ENCODE measurements at places on chromosomes 6 and 20. TPM values are rescaled to one million over a fixed set of nuclear protein-coding genes. Genes with fewer than 3 reads are reported as not detected.

CST2 gene
- 0.37 TPM for polyA plus RNA-seq

TGM3 gene
- polyA plus RNA-seq, result 0.20 TPM

BANF2 gene
- not detected for polyA plus RNA-seq

DPPA5 gene
- polyA plus RNA-seq, result not detected

COL21A1 gene
- 133 TPM for polyA plus RNA-seq

COL11A2 gene
- polyA plus RNA-seq, result 6.1 TPM

SMLR1 gene
- polyA plus RNA-seq, result 0.14 TPM

RNF39 gene
- 0.86 TPM for polyA plus RNA-seq

PSORS1C2 gene
- not detected for polyA plus RNA-seq

Data from left lung (tissue), 14 donors.